ENCODE measurements at places on chromosomes 16 and 17.

- DNase-seq, result no peak
These were observed 99.7 kb downstream of the CYTH1 start for GRCh38 chr17:78682363-78682762.

DNA sequence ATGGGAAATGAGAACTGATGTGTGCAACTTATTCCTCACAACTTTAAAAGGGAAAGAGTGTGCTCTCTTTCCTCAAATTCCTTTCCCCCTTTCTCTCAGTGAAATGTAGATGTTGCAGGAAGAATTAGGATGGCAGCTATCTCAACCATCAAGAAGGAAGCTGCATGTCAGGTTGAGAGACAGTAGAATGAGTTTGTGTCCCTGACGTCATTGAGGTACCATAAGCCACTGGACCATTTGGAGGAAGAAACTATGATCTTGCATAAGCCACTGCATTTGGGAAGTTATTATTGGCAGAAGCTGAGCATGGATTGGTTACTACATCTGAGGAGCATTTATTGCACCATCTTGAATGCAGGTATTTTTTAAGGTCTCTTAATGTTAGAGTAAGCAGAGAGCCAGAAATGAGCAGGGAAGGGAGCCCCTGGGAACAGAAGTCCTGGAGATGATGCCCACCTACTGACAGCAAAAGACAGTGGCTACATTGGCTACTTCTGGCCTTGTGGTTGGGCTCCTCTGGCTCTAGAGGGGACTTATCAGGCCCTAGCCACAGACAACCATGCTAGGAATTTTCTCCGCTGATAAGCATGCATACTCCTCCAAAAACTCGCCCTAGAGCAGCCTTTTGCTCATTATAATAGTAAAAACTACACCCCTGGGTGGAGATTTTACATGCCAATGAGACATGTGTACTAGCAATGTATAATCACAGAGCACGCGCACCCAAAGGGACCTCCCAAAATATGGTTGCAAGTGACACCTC, 249.0 kb upstream of the SALL1 start:
- no peak for DNase-seq

GRCh38 chr17:10614536-10615155, 42.5 kb downstream of the MYH3 start:
- no peak for DNase-seq

- DNase-seq, result no peak
These were observed 74.7 kb upstream of the CA10 start for GRCh38 chr17:52233176-52233575.

GRCh38 chr16:49528866-49529288, 155.3 kb downstream of the C16orf78 start:
- no peak for DNase-seq

DNA sequence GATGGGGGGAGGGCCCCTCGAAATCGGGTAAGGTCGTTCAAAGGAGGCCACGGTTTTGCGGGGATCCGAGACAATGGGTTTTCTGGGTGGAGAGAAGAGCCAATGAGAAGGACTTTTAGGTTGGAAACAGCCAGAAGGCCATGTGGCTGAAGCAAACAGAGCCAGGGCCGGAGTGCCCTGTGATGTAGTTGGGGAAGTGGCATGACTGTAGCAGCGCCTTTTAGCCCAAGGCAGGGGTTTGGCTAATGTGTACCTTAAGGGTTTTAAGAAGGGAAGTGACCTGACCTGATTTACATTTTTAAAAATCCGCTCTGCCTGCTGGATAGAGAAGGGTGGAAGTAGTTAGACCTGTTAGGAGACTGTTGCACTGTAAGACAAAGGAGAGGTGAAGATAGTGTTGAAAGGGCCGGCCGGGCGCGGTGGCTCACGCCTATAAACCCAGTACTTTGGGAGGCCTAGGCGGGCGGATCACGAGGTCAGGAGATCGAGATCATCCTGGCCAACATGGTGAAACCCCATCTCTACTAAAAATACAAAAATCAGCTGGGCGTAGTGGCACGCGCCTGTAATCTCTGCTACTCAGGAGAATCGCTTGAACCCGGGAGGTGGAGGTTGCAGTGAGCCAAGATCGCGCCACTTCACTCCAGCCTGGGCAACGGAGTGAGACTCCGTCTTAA, 1.0 kb downstream of the LYRM1 start:
- peak; percentile 10 for DNase-seq

DNA sequence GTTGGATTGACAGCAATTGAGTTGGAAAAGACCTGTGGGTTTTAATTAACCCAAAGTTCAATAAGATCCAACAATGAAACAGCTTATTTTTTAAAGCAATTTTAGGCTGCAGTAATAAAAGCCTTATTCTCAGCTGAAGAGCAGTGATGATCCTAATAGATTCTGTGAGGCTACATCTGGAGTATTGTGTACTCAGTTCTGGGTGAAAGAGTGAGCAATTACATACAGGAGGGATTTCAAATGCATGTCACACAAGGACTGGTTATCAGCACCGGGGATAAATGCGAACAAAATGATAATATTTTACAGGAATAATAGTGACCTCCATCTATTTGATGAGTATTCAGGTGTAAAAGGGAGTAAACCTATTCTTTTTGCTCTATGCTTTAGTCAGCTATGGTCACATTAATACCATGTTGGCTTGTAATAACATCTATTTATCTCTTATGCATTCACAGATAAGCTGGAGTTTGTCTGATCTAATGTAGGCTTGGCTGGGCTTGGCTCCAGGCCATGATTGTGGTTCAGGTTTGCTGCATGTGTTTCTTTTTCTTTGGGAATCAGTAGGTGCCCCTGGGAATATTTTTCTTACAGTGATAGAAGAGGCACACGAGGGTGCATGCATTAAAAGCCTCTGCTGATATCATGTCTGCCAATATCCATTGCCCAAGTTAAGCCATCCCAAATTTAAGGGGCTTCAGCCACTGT, 22.2 kb upstream of the TOX3 start:
- DNase-seq, result no peak

- no peak for DNase-seq
These were observed 98.5 kb downstream of the SOX9 start for GRCh38 chr17:72219137-72219823.

- no peak for DNase-seq
These were observed 147.8 kb upstream of the CA10 start for GRCh38 chr17:52306314-52306713.

GRCh38 chr16:79628501-79628975, 28.0 kb upstream of the MAF start:
- DNase-seq, result no peak

GRCh38 chr17:74233937-74234336, 20.6 kb downstream of the TTYH2 start:
- no peak for DNase-seq

- DNase-seq, result no peak
These were observed 46.8 kb downstream of the SLC39A11 start for GRCh38 chr17:73045724-73046123.

GRCh38 chr16:19831678-19832077, 53.0 kb downstream of the GPRC5B start:
- no peak for DNase-seq

DNA sequence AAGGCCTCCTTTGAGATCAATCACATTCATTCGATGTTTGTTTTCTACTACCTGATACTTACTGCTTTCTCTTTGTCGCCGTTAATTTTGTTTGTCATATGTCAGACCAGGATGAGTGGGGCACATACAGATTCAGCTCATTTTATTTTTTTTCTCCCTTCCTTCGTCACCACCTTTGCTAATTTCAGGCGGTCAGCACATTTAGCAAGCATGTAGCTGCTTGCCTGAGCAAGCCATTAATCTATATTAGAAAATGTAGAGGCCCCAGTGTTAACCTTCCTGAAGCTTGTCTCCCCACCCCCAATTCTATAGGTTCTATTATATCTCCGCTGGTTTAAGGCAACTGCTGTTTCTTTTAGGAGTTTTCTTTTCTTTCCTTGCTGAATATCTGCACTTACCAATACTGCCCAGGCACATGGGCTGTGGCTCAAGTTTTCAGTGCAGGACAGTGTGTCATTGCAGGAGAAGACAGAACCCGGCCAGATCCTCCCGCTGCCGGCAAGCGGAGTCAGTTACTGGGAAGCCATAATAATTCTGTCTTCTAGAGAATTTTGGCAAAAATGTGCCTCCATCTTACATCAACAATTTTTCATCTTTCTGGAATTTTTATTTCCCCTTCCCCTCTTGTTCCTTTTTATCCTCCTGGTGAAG, 714.3 kb downstream of the WWOX start:
- no peak for DNase-seq

GRCh38 chr16:78249832-78250231, 150.4 kb downstream of the WWOX start:
- no peak for DNase-seq

- DNase-seq, result no peak
These were observed 299.3 kb upstream of the SOX9 start for GRCh38 chr17:71821511-71821910.

- DNase-seq, result no peak
These were observed 1.8 kb downstream of the KRT15 start for GRCh38 chr17:41516830-41517283.

- DNase-seq, result no peak
These were observed 80.2 kb upstream of the COX10 start for GRCh38 chr17:13989138-13989537.

DNA sequence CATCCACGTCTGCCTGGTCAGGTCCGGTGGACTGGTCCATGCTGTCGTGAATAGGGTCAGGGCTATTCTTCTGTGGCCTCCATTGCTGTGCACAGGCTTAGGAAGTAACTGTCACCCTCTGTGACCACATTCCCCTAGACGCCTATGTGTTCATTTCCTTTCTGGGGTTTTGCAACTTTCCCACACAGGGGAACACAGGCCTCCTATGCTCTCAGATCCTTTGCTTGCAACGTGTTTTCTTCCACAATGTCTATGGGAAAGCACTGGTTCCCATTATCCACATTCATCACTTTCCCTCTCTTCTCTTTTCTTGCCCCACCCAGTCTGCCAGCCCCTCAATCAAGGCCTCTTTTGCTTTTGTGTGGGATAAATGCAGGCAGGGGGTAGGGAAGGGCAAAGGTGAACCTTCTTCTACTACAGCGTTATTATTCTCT, 43.2 kb upstream of the DNAJA2 start:
- no peak for DNase-seq

DNA sequence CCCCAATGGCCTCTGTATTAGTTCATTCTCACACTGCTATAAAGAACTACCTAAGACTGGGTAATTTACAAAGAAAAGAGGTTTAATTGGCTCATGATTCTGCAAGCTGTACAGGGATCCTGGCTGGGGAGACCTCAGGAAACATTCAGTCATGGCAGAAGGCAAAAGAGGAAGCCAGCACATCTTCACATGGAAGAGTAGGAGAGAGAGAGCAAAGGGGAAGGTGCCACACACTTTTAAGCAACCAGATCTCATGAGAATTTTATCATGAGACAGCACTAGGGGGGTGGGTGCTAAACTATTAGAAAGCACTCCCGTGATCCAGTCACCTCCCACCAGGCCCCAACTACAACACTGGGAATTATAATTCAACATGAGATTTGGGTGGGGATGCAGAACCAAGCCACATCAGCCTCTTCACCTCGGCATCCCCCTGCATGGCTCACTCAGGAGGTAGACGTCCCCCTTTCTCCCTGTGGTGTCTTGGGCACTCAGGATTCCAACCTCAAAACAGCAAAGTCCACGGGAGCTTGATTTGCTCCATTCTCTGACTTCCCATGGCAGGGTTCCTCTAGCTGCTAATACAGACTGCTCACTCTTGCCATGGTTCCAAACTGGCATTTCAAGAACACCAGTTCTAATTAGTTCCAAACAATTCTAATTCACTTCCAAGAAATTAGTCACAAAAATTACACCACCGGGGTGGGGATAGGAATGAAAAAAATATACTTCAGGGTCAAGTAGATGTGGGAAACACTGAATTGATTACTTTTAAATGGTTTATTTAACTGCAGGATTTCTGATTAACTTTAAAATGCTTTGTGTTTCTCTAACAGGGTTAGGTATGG, 203.8 kb upstream of the HSBP1 start:
- DNase-seq, result no peak

GRCh38 chr17:20127360-20128035, 118.3 kb downstream of the SPECC1 start:
- DNase-seq, result no peak

GRCh38 chr16:20484726-20485125, 33.4 kb downstream of the ACSM2A start:
- DNase-seq, result no peak

GRCh38 chr16:19031738-19032137, 35.7 kb upstream of the COQ7 start:
- DNase-seq, result no peak

DNA sequence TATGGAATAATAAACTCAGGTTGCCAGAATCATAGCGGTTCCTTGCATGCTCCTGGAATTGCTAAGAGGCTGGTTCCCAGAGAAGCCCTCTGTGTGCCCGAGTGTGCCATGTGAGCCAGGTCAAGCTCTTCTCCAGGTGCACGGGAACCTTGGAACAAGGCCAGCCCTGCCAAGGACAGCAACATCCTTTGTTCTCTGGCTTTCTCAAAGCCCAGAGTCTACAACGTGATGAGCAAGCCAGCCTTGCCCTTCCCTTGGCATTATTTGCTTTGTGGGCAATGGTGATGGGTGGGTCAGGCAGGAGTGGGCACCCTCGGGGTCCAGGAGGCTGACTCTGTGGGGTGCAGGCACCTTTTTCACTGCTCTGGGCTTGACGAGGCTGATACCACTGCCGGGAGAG, 14.2 kb upstream of the SEC14L1 start:
- DNase-seq, result no peak

- DNase-seq, result no peak
These were observed 15.3 kb downstream of the CMTM3 start for GRCh38 chr16:66619534-66620428.

DNA sequence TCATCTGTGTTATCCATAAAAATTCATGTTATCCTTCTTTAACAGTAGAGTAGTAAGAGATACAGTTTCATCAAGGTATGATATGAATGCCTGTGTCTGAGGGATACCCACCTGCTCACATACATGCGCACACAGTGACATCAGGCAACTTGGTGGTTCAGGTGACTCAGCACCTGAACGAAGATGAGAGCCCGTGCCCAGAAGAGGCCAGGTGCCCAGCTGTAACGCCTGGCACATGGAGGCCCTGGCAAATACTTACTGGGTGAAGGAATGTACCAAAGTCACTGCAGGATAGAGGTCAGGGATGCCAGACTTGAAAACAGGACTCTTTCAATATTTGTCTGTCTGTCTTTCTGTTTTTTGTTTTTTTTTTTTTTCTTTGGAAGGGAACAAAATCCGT, 72.6 kb upstream of the LGALS9 start:
- no peak for DNase-seq

DNA sequence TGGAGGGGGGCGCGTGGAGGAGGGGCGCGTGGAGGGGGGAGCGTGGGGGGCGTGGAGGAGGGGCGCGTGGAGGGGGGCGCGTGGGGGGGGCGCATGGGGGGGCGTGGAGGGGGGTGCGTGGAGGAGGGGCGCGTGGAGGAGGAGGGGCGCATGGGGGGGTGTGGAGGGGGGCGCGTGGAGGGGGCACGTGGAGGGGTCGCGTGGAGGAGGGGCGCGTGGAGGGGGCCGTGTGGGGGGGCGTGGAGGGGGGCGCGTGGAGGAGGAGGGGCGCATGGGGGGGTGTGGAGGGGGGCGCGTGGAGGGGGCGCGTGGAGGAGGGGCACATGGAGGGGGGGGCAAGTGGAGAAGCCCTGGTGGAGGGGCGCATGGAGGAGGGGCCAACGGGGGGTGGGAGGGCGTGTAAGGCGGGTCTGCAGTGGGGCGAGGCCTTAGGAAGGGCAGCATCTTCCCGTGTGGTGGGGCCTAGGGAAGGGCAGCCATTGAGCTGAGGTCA, 7.3 kb downstream of the MSLN start:
- DNase-seq, result no peak

- DNase-seq, result no peak
These were observed 4.0 kb upstream of the MMP25 start for GRCh38 chr16:3042376-3042775.
